ENCODE measurements at places on chromosomes 12 and 14.

DNA sequence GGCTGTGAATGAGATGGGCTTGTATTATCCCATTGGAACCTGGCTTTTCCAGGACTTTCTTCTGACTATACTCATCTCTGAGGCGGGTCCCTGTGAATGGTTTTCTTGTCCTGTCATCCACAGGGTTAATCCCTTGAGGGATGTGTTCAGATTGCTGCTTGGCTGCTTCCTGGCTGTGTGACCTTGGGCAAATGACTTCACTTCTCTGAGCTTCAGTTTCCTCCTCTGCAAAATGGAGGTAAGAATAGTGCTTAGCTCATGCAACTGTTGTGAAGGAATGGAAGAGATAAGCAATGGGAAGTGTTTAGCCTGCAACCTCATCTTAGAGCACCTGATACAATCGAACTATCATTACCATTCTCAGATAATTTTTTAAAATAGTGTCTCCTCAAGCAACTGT is 32.1 kb upstream of the PPP1CC start:
- DNase-seq, result no peak

DNA sequence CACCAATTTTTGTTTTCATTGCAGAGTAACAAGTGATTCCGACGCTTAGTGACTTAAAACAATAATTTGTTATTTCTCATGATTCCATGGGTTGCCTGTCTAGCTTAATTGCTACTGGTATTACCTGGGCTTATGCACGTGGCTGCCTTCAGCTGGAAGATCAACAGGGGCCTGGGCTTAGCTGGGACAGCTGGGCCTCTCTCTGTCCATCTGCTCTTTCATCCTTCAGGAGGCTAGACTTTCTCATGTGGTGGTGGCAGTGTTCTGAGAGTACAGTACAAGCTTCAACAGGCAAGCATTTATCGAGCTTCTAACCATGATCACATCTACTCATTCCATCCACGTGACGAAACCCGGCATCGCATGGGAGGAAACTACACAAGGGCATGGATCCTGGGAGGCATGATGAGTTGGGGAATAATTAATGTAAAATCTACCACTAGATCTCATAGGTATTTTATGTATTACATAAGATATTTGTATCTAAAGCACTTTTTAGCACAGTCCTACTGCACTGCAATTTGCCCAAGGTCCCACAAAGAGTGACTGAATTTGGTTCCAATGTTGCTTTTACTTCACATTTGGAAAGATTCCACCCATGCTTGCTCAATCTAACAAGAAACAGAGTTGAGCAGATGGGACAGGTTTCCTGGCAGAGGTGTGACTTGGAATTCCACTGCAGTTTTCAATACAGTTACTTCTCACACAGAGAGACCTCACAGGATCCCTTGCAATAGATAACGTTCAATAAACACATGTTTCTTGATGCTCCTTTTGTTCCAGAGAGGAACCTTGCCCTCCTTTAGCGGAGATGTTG is 153.1 kb upstream of the FRMD6 start:
- DNase-seq, result no peak

DNA sequence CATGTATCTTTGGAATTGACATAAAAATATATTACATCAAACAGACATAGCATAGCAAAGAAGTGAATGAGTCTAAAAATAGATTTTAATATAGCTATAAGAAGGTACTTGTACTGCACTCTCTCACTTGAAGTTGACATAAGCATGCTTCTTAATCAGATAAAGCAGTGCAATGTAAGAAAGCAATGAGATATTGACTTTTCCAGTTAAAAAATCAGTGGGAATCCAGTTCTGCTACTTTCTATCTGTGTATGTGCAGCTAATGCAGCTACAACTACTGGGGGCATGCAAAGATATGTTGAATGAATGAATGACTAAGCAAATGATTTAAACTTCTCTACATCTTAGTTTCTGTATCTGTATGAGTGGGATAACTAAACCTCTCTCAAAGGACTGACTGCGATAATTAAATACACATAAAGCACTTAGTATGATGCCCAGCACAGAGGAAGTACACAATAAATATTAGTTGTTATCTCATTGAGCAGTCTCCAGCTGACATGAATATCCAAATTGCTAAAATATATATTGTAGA is 10.3 kb downstream of the WASHC3 start:
- DNase-seq, result no peak

DNA sequence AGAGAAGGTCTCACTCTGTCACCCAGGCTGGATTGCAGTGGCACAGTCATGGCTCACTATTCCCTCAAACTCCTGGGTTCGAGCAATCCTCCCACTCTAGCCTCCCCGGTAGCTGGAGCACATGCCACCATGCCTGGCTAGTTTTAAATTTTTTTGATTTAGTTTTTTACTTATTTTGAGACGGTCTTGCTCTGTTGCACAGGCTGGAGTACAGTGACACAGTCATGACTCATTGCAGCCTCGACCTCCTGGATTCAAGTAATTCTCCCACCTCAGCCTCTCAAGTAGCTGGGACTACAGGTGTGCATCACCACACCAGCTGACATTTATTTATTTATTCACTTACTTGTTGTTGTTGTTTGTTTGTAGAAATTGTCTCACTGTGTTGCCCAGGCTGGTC is 22.2 kb upstream of the DIP2B start:
- DNase-seq, result no peak

- no peak for DNase-seq
Observed at GRCh38 chr12:31206038-31206670, 119.8 kb downstream of the SINHCAF start.

- no peak for DNase-seq
Observed at GRCh38 chr12:107254258-107254856, 161.0 kb upstream of the CRY1 start.

DNA sequence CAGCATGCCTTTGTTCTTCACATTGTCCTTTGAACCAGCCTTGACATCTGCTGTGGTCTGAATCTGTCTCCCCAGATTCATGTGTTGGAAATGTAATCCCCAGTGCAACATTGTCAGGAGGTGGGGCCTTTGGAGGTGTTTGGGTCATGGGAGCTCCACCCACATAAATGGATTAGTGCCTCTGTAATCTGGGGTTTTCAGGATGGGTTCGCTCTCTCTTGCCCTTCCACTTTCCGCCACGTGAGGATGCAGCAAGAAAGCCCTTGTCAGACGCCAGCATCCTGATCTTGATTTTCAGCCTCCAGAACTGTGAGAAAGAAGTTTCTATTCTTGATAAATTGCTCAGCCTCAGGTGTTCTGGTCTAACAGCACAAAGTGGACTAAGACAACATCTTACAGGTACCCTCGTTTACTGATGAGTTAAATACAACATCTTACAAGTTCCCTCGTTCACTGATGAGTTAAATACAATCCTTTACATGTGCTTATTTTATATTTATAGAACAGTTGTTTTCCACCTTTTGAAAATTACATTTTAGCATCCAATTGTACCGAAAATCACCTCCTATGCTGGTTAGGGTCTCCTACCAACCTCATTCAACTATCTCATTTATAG is 54.4 kb upstream of the RIMBP2 start:
- DNase-seq, result no peak

DNA sequence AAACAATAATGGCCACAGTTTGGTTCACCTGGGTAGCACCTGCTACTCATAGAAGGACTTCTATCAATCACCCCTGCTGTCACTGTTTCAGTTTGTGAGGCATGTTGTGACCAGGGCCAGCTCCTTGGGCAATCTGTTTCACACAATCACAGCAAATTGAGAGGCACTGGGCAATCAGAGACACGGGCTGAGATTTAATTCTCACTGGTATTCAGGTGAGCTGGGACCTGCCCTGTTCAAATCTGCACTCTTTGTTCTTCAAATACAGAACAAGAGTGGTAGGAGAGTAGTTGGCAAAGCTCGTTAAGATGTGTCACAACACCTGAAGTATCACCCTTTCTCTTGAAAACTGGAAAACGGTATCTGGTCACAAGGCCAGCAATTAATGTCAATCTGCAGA is 57.8 kb upstream of the NAP1L1 start:
- no peak for DNase-seq

- no peak for DNase-seq
Observed at GRCh38 chr12:130441771-130442760, 104.4 kb downstream of the PIWIL1 start.

DNA sequence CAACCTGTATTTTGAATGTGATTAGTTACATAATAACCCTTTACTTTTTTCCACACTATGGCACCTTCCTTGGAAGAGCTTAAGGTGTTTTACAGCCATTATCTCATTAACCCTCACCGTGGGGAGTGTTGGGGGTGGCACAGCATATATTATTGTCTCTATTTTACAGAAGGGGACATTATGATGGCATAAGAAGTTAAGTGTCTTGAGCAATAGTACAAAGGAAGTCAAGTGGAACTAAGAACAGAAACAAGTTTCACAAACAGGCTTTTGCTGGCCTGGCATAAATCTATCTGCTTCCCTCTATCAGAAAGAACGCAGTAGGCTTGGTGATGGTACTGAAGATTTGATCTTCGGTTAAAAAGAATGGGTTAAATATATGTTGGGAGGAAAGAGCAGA is 169.7 kb upstream of the OTX2 start:
- no peak for DNase-seq

DNA sequence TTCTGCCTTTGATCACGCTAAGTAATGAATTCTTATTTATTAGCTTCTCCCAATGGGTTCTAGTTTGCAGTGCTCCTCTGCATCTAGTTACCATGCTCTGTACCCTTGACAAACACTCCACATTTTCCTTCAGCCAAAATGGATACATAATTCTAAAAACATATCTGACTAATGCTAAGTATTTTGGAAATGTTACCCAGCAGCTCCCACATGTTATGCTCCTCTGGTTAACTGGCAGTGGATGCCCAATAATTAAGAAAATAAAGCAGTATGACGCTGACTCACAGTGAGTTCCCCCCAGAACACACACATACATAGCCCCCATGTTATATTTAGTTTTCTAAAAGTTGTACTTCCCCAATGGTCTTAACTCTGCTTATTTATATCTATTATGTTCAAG is 74.6 kb downstream of the STXBP6 start:
- DNase-seq, result no peak

- no peak for DNase-seq
Observed at GRCh38 chr14:36524874-36525745, 5.1 kb upstream of the NKX2-1 start.

DNA sequence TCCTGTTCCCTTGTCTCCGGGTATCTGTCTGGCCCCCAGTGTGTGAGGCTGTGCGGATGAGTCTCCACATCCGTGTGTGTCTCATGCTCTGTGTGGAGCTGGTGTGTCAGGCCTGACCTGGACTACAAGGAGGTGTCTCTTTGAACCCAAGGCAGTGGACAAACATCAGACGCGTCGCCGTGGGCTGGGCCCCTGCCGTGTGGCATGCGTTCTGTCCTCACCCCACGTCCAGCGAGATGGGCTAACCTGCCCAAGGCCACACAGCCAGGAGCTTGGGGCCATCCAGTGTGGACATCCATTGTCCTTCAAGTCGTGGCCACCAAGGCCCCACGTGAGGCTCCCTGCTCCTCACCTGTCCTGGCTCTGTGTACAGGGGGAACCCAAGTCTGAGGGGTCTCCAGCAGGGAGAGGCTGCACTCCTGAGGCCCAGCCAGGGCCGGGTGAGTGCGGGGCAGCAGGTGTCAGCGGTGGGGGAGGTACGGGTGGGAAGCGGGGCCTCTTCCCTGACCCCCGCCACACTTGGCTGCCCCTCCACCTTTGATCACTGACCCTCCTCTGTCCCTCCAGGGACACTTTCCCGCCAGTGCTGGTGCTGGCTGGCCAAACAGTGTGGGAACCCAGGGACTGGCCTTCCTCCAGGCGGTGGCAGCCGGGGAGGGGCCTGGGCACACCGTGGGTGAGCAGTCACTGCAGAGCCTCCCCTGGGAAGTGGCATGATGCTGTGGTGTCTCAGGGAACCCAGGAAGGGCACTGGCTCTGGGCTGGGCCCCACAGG is 48.5 kb downstream of the CYP46A1 start:
- DNase-seq, result no peak

GRCh38 chr12:4080213-4080612 is 193.3 kb upstream of the CCND2 start:
- DNase-seq, result no peak

GRCh38 chr12:84594157-84594556 is 318.4 kb downstream of the SLC6A15 start:
- no peak for DNase-seq

GRCh38 chr14:61388173-61388975 is 67.0 kb downstream of the PRKCH start:
- peak; percentile 37 for DNase-seq

DNA sequence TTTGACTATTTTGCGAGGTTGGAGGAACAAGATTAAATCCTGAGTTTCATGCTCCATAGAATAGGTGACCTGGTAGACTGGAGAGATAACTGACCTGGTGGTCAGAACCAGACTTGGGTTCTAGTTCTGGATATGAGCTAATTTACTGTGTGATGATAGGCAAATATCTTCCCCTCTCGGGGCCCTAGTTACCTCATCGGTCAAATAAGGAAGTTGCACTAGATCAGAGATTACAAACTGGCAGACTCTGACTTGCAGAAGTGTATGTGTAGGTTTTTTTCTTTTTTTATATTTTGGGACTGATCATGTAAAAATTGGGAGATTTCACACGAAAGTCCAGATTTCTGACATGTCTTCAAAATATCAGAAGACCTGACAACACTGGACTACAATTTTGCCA is 37.0 kb downstream of the RPH3A start:
- DNase-seq, result no peak

- no peak for DNase-seq
Observed at GRCh38 chr12:124479680-124480468, 87.5 kb downstream of the NCOR2 start.

- no peak for DNase-seq
Observed at GRCh38 chr12:47979166-47979565, 15.8 kb downstream of the TMEM106C start.

DNA sequence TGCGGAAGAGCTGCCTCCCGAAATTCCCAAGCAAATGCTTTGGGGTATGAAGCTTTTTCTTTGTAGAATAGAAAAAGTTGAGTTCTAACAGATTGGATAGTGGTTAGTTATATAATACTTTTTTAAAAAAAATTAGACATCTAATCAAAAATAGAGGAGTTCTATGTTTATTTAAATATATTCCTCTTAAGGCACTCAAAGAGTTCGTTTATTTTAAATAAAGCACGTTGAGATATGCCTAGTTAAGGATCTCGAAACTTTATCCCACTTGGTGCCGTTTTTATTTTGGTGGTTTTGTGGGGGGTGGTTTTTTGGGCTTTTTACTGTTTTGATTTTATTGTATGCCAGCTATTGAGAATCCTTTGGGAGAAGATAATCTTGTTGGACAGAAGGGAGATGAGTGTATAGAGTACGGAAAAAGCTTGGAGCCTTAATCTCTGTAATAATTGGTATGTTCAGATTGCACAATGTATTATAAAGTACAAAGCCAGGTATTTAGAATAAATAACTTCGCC is 10.7 kb upstream of the SNAPC1 start:
- no peak for DNase-seq

DNA sequence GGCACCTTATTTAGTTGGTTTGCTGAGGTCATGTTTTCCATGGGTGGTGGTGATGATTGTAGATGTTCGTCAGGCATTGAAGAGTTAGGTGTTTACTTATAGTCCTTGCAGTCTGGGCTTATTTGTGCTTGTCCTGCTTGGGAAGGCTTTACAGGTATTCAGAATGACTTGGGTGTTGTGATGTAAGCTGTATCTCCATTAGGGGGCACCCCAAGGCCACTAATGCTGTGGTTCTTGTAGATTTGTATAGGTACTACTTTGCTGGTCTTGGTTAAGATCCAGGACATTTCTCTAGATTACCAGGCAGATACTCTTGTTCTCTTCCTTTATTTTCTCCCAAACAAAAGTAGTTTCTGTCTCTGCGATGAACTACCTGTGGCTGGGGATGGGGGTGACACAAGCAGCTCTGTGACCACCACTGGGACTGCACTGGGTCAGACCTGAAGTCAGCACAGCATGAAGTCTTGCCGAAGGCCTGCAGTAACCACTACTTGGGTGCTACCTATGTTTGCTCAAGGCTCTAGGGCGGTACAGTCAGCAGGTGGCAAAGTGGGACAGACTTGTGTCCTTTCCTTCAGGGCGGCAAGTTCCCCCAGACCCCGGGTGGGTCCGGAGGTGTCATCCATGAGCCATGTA is 35.8 kb upstream of the FBXO33 start:
- no peak for DNase-seq

Measured in stimulated activated naive CD4-positive, alpha-beta T cell treated with Interleukin-2 at 50 U/mL for 16 hours (primary cell).